ENCODE measurements at places on chromosomes 3 and 15.

DNA sequence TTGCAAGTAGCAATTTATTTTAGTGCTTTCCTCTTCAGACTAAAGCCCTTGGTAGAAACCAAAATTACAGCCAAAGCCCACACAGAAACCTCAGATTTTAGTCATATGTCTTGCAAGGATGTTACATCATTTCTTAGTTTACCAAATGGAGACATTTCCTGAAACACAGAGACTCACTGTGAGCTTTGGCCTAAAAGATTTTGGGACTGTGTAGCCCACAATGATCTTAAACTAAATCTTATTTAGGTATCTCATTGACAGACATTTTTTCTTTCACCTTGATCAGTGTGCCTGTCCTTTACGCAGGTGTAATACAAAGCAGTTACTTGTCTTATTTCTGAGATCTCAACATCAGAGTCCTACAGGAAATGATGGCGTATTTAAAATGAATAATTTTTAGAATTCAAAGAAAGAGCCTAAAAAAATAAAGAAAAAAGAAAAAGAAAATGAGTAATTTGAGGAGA, 27.8 kb upstream of the AP4E1 start:
- DNase-seq = no peak

DNA sequence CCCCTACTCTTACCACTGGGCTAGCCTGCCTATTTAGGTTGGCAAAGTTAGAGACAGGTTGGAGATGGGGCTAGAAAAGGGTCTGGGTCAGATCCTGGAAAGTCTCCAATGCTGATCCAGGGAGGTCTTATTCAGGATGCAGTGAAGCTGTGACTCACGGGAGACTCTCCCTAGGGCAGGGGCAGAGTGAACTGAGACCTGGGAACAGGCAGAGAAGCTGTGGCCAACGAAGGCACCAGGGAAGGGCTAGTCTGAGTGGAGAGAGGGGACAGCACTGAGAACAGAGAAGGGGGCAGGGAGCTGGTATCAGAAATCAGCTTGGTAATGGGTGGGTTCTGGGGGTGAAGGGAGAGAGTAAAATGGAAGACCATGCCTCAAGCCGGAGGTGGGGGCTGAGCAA, 2.2 kb downstream of the LTF start:
- DNase-seq = no peak

GRCh38 chr3:85796140-85796539, 837.4 kb downstream of the CADM2 start:
- no peak for DNase-seq

GRCh38 chr15:30974112-30974511, 17.3 kb downstream of the MTMR10 start:
- DNase-seq = no peak

- DNase-seq = peak; percentile 43
Observed at GRCh38 chr15:101240358-101240757, 11.5 kb downstream of the CHSY1 start.

DNA sequence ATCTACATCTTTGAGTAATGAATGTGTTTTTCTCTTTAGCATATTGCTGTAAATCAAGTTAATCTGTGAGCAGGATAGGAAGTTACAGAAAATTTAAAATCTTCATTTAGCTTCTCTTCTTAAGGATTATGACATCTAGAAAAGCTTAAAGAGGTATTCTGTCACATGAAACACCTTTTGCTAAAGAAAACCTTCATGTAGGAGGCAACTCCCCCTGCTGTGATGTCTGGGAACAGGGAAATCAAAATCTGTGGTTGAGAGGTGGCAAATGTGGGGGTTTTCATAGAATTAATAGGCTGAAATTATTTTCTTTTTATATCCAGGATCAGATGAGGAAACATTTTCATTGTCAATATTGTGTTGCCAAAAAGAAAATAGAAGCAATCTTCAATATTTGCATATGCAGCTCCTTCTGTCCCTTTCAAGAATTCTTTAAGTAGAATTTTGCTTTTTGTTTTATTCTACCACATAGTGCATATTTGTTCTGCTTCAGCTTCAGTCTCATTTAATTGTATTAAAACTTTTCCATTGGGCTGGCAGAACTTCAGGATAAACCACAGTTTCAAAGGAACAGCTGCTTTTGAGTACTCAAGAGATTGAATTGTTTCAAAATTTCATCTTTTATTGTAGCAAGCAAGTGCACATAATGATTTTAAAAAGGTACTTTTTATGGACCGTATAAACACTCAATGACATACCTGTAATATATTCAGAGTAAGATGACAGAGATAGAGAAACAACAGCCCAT, 128.4 kb downstream of the RAP2B start:
- DNase-seq = no peak

- DNase-seq = no peak
Observed at GRCh38 chr3:12461097-12461649, 23.1 kb upstream of the TSEN2 start.

GRCh38 chr15:57675481-57676181, 30.9 kb upstream of the POLR2M start:
- no peak for DNase-seq

- no peak for DNase-seq
Observed at GRCh38 chr15:31175484-31175883, 74.0 kb upstream of the TRPM1 start.

DNA sequence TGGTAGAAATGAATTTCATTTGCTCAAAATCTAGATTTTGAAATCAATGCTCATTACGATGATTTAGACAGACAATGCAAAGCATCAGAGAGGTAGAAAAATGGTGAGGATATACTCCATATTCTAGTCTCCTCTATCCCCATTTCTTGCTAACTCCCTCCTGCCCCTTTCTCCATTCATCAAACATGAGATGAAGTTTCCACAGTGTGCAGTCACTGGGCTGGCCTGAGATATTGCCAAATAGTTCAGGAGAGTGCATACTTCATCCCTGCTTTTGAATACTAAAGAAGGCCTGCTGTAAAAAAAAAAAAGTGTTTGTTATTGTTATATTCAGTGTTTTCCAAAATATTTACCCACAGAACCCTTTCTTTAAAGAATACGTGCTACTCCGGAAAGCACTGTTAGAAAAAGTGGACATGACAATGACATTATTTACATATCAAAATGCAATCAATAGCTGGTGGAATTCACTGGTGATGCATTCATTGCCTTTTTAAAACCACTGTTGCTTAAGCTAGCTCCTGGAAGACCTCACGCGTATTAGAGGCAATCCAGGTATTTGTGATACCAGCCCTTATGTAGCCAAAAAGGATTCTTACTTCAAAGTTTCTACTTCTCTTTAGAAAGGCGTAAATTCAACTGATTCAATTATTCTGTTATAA, 247.6 kb upstream of the SOX2 start:
- no peak for DNase-seq

DNA sequence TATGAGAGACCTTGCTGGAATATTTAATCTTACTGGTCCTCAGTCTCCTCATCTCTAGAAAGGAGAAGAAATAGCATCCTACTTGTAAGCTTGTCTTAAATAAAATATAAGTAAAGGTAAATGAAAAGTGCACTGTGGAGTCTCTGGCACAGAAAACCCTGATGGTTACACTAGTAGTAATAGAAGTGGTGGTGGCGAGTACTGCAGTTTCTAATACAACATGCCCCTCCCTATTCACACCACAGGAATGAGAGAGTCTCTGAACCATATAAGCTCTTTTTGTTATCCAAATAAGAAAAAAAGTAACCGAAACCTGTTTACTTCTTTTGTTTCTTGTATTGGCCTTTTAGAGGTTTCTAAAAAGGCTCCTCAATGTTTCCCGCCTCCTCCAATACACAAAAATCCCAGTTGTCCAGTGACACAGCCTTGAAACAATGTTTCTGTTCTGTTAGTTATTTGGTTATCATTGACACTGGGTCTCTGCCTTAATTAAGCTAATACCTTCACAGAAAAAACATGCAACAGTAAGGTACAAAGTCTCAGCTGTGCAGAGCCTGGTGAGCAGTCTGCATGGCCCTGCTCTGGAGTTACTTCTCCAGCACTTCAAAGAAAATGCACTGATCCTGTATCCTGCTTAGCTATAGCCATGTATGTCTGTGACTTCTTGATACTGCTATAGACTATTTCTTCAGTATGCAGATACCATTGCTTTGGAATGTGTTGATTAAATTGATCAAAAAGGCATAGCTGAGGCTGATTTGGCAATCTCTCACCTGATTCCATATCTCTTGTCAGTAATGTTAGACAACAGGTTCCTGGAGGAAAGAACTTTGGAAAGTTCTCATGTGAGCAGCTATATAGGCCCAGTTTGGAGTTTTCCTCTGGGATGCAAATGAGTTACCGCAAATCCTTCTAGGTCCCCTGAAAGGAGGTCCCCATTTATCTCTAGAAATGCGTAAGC, 315.6 kb upstream of the IL12A start:
- DNase-seq = no peak

DNA sequence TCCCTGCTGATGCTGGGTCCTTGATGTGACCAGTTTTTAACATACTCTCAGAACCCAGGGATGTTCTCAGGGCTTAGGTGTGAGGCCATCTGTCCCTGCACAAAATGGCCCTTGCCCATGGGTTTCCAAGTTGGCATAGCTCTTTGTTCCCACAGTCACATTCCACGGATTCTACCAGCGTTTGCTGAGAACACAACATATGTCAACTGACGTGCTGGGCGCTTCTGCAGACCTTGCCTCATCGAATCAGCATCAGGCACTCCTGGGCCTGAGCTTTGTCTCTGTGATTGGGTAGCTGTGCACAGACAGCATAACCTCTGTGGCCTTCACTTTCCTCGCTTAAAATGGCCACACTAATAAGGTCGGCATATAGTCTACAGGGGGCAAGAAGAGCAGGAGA, 69.0 kb downstream of the MGLL start:
- no peak for DNase-seq

GRCh38 chr3:34889641-34890040, 749.7 kb upstream of the ARPP21 start:
- DNase-seq = no peak

GRCh38 chr3:50617911-50618481, 1.0 kb downstream of the MAPKAPK3 start:
- DNase-seq = peak; percentile 48

GRCh38 chr3:127221446-127222035, 28.6 kb downstream of the PRR23E start:
- DNase-seq = no peak

GRCh38 chr3:138670407-138670806, 61.8 kb downstream of the FAIM start:
- no peak for DNase-seq

DNA sequence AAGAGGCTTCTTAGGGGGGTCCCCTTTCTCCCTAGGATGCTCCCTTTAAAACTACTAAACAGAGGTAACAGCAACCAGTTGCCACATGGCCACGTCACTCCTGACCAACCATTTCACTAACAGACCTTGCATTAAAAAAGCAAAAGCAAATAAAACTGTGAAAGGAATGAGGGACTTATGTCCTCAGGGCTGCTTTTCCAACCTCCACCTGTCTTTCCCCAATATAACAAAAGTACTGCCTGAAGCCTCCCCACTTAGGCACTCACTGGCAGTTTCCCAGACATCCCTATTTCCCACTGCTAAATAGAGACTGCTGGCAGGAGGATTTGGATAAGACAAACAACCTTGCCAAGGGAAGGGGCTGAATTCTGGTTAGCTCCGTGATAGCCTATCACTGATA, 130.3 kb downstream of the ATP8B4 start:
- DNase-seq = no peak

DNA sequence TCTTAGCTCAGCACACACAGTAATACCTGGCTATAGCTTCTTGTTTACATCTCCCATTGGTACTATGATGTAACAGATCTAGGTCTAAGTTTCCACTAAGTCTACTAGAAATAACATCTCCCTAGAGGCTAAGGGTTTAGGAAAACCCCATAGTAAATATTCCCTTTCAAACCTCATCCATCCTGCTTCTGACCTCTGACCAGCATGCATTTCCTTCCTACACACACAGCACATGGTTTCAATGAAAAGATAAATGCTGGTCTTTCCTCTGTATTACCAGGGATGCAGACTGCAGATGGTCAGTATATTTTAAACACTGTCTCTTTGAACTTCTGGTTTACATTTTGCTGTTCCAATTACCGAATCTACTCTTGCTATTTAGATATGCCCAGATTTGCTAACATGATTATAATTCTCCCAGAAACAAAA, 96.6 kb downstream of the EFL1 start:
- no peak for DNase-seq

DNA sequence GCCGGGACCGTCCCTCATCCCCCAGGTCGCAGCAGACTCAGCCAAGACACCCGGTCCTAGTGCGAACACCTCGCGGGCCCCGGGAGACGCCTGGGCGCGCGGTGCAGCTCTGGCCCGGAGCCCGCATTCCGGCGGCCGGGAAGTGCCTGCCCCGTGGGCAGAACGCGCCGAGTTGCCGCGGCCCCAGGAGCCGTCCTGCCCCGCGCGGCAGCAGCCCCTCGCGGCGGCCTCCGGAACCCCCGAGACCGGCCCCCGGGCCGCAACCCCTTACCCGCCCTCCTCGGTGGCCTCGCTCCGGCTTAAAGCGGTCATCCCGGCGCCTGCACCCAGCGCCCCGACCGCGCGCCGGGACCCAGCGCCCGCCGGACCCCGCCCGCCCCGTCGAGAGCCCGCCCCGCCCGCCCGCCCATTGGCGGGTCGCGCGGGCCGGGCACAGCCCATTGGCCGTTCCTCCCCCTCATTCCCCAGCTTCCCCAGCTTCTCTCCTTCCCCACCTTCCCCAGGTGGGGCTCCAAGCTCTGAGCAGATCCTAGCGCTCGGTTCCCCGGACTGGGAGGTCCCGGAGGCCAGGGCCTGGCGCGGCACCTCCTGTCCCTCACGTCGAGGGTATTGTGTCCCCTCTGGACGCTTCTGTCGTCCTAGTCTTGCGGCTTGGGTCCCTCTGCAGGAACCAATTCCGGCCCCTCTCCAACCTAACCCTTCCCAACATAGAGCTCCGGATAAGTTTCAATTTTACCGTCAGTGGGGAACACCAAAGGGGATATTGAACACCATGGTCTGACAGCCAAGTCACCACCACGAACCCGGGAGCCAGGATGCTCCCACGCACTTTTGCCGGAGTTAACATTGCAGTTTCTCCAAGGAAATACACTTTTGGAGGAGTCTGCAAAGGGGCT, at the start of gene GRAMD2A:
Gene GRAMD2A, minus strand, starts transcription at position 328 of the 896 bp plus-strand sequence.
- peak; percentile 62 for DNase-seq

DNA sequence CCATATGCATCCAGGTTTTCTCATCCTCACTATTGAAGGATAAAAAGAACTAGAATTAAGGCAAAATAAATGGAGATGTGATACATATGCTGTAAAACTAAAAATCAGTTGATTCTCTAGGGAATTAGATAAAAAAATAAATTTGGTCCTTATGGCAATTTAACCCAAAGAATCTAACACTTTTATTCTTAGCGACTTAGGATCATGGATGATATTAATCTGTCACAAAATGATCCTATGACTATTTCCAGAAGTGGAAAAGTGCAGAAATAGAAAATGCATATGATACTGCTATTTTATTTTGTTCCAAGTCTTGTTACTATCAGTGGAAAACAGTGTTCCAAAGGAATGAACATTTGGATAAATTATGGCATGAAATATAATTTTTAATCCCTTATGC, 746.3 kb downstream of the ROBO2 start:
- no peak for DNase-seq

DNA sequence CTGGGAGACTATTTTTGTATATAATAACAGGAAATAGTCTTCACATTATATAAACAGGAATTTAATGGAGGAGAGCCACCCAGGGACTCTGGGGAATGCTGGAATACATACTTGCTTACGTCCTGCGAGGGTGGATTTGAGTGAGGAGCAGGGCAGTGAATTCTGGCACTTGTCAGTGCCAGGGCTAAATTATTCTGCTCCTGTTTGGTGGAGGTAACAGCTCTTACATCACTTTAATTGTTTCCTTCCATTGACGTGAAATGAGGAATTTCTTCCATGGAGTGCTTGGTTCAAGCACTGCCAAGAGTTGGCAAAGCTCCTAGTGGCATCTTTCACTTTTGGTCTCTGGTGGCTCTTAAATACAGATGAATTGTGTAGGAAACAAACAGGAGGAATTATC, 94.1 kb upstream of the GOLGA8J start:
- DNase-seq = no peak

Data from ovary (tissue), 10 donors.